Astrocyte (in vitro differentiated cells and primary cell): ENCODE measurements at places on chromosomes 2 and 18. TPM values are rescaled to one million over a fixed set of nuclear protein-coding genes. Genes with fewer than 3 reads are reported as not detected.

GRCh38 chr2:57908736-57909161 lies 137.9 kb upstream of the VRK2 start:
- no peak for DNase-seq

Gene TEKT4
- total RNA-seq = not detected in 2 replicates

Gene ATP6V1B1
- not detected in 2 replicates for total RNA-seq

DNA sequence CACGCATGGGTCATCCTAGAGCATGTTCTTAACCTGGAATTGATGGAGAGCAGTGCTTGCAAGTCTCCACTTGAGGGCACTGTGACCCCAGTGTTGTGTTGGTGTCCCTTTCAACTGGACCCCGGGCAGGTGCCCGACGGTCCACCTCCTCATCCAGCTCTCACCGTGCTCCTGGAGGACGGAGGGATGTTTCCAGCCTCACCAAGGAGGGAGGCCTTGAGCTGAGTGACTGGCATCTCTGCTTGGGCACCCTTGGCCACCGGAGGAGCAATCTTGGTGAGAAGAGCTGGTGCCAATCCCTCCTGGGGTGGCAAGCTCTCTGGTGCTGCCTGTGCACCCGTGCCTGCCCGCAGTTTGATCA lies 45.4 kb upstream of the ASB18 start:
- peak; percentile 3 for DNase-seq

GRCh38 chr2:62354771-62355561 lies 151.0 kb downstream of the TMEM17 start:
- DNase-seq = peak; percentile 8

GRCh38 chr2:33322612-33323011 lies 153.8 kb upstream of the RASGRP3 start:
- DNase-seq = no peak

Gene FSIP2
- 0.77 and 0.86 TPM in 2 replicates for total RNA-seq

DNA sequence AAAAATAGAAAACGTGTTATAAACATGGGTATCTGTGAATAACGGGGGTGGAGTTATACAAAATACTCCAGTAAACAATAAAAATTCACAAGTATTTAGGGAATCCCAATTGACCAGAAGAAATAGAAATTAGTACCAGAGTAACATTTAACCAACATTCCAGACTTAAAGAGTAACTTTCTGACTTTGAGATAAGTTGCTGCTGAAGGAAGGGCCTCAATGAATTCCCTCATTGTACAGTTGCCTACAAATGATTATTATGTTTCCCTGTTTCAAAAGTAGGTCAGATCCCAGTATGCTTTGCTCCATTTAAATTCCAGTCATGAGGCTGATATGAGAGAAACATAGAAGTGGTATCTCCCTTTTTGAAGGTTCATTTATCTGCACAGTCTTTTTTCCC lies 88.3 kb upstream of the KCNH7 start:
- DNase-seq = peak; percentile 83

GRCh38 chr2:41026613-41027012 lies 574.7 kb upstream of the SLC8A1 start:
- DNase-seq = no peak

Gene DCDC2C
- not detected in 2 replicates for total RNA-seq

DNA sequence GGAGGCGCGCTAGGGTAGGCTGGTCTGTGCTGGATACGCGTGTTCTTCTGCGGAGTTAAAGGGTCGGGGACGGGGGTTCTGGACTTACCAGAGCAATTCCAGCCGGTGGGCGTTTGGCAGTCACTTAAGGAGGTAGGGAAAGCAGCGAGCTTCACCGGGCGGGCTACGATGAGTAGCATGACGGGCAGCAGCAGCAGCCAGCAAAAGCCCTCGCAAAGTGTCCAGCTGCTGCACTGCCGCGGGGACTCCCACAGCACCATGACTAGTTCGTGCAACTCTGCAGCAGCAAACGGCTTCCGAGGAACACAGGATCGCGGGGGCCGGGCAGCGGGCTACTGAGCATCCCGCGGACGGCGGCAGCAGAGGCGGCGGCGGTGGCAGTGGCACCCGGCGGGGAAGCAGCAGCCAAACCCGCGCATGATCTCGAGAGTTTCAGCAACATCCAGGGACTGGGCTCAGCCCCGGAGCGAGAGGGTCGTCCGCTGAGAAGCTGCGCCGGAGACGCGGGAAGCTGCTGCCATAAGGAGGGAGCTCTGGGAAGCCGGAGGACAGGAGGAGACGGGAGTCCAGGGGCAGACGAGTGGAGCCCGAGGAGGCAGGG lies 368 bp downstream of the TMEFF2 start:
- DNase-seq = peak; percentile 22

Gene CDH2
- 326 and 363 TPM in 2 replicates for total RNA-seq

DNA sequence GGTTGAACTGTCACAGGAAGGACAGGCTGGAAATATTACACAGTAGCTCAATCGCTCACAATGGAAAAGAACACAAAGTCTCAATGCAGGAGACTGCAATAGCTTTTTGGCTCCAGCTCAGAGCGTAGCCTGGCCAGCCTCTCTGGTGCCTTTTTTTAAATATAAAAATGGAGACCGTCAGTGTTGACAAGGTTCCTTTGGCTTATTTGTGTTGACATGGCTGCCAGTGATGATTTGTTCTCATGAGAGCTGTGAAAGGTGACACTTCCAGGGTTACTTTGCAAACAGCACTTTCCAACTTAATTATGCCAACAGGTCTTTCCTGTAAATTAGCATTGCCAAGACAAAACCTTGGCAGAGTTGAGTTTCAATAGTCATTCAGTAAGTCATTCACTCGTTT lies 70.8 kb downstream of the KCNE4 start:
- no peak for DNase-seq

Gene CPLX4
- not detected in 2 replicates for total RNA-seq

DNA sequence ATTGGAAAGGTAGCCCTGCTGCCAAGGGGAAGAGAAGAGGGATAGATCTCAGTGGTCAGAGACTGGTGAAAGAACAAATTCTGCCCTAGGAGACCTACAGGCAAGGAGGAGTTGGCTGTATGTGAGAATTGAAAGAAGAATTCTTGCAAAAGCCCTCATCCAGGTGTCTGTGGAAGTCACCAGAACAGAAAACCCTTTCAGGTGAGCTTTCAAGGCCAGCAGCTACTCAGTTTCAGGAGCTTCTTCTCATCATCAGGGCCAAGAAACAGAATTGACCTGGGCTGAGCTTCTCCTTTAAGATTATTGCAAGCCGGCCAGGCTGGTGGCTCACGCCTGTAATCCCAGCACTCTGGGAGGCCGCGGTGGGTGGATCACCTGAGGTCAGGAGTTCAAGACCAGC lies 110.2 kb downstream of the CDK15 start:
- DNase-seq = no peak

Gene MARCO
- total RNA-seq = not detected in 2 replicates

- no peak for DNase-seq
Measured at GRCh38 chr2:16725549-16725948, 59.9 kb upstream of the CYRIA start.

Gene FEV
- not detected in 2 replicates for total RNA-seq

- DNase-seq = no peak
Measured at GRCh38 chr2:134021830-134022524, 231.9 kb upstream of the MGAT5 start.

Gene NEURL3
- total RNA-seq = 0.34 and 0.38 TPM in 2 replicates

DNA sequence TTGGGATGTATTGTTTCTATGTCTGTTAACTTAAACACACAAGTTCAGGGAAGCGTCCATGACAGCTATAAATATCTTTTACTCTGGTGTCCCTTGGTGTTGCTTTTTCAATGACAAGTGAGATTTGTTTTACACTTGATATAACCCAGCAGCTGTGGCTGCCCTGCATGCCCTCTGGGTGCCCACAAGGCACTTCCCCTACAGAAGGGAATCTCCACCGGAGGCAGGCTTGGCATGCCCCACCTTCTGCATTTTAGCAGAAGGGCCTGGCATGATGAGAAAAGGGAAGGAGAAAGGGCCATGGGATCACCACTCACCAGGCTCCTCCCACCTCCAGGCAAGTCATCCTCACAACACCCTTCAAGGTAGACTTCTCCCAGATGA lies 68.7 kb downstream of the TMEM247 start:
- no peak for DNase-seq

DNA sequence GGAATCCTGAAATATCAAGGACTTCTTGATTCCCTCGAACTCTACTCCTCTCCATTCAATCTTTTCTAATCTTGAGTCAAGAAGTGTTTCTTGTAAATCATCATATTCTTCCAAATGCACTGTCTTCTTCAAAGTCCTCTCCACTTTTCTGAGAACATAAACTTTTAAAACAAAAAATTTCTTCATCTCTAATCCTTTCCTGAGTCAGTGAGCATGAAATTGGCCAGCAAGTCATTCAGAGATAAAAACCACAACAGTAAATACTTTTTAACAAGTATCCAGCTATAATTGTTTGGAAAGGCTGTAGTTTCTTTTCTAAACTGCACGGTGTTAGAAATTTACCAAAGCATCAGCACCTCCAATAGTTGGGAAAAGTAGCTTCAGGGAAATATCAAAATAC lies 312.6 kb upstream of the GALNT5 start:
- no peak for DNase-seq

- DNase-seq = no peak
Measured at GRCh38 chr2:98454500-98455235, 10.0 kb downstream of the INPP4A start.

DNA sequence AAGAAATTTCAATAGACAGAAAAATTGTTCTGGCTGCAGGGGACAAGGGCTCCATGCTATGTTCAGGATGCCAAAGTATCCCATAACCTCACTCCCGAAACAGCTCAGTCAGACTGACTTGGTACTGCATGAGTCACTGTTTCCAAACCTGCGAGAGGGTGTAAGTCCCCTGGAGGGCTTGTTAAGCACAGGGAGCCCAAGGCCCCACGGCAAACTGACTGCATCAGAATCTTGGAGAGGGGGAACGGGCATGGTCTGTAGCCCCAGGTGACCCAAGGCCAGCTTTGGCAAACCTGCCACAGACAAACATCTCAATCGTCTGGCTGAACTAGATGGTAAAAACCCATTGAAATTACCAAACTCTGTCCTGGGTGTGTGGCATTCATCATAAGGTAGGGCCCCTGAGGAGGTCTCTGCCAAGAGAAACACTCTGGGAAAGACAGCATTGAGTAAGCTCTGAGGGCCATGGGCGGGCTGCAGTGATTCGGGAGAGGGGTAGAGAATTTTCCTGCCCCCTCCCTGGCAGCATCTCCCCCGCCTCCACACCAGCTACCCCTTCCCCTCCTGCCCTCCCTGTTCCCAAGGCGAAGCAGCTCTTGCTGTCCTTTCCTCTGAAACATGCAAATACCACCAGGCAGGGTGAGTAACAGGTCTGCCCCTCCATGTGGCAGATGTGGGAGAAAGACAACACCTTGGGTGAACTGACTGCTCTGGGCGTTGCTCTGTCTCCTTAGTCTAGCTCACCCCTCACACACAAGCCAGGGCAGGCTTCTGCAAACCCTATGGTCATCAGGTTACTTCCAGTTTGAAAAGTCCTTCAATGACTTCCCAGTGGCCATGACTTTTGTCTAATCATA lies 274.7 kb upstream of the SIX2 start:
- DNase-seq = peak; percentile 87

GRCh38 chr2:45559436-45559835 lies 51.6 kb downstream of the SRBD1 start:
- no peak for DNase-seq

DNA sequence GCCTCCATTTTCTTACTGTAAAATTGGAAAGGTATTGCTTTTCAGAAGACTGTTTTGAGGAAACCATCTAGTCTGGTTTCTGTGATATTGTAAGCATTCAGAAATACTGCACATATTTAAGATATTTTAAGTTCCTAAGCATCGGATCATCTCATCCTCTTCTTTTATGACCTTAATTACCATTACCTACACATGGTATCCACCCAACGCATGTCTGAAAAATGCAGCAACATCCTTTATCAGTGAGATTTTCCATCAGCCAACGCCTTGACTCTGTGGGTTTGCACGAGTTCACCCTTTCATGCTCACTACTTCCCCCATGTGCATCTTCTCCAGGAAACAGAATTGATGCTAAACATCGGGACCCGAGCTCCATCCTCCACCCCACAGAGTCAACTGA lies 84.3 kb downstream of the COL4A4 start:
- peak; percentile 17 for DNase-seq

Gene CHRNG
- total RNA-seq = not detected in 2 replicates

DNA sequence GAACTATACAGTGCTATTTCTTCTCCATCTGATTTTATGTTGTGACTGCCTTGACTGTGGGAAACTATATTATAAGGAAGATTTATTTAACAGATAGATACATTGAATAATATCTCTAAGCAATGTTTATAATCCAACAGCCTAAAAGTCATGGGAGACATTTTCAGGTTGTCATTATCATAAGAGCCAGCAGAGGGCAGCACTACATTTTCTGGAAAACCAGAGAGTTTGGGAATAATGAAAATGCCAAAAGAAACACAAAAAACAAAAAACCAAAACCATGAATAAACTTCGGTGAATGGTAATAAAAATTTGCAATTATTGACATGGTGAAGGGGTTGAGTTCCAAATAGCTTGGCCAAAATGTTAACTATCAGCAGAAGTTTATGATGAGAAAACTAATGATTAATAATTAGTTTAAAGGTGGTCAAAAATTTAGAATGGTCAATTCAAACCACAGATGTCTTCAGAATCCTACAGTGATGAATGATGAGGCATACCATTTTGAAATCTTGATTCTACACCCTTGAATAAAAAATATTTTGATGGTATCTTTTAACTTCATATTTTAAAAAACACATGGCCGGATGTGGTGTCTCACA lies 4.7 kb downstream of the EEF1B2 start:
- no peak for DNase-seq

Gene NMUR1
- not detected in 2 replicates for total RNA-seq

GRCh38 chr2:178912416-178913048 lies 105.3 kb upstream of the TTN start:
- peak; percentile 13 for DNase-seq

DNA sequence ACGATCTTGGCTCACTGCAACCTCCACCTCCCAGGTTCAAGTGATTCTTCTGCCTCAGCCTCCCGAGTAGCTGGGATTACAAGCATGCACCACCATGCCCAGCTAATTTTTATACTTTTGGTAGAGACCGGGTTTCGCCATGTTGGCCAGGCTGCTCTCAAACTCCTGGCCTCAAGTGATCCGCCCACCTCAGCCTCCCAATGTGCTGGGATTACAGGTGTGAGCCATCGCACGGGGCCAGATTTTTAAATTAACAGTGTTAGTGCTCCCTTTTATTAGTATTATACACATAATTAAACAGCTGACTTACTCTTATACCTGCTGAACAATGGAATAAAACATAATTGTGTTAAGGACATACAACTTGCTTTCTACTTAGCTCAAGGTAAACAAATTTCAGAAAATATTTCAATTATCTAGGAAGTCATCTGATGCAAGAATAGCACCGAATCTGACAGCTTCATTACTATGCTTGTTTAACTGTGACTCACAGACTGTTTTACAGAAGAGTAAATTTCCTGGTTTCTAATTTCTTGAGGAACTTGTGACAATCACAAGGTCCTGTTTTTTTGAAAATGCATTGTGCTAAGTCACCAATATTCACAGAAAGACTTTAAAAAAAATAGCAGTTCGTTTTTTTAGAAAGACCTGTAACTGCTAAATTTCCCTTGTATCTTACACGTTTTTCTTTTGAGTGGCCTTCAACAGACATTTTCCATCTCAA lies 51.2 kb downstream of the SPIRE1 start:
- DNase-seq = peak; percentile 72

DNA sequence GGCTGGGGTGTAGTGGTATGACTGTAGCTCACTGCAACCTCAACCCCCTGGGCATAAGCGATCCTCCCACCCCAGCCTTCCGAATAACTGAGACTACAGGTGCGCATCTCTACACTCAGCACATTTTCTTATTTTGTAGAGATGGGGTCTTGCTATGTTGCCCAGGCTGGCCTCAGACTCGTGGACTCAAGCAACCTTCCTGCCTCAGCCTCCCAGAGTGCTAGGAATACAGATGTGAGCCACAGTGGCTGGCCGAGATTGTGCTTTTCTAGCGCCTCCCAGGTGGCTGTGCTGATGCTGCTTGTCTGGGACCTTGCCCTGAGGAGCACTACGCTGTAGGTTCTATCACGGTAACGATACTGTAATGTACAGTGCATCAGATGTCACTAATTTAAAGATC lies 155.6 kb downstream of the AGAP1 start:
- DNase-seq = no peak
